ENCODE measurements at places on chromosomes 3 and 15.

- peak; percentile 44 for DNase-seq
Measured at GRCh38 chr3:108153451-108153981, 62.7 kb upstream of the CD47 start.

- DNase-seq, result no peak
Measured at GRCh38 chr3:56792193-56792592, 9.6 kb downstream of the ARHGEF3 start.

- peak; percentile 69 for DNase-seq
Measured at GRCh38 chr15:65286069-65286703, 497 bp downstream of the PARP16 start.

GRCh38 chr15:73028831-73029451, 23.3 kb upstream of the NEO1 start:
- DNase-seq, result no peak

GRCh38 chr15:64023220-64023619, 23.1 kb downstream of the DAPK2 start:
- no peak for DNase-seq

- DNase-seq, result no peak
Measured at GRCh38 chr3:18046131-18046915, 303.9 kb upstream of the TBC1D5 start.

- DNase-seq, result no peak
Measured at GRCh38 chr3:10047876-10048275, 21.6 kb downstream of the FANCD2 start.

DNA sequence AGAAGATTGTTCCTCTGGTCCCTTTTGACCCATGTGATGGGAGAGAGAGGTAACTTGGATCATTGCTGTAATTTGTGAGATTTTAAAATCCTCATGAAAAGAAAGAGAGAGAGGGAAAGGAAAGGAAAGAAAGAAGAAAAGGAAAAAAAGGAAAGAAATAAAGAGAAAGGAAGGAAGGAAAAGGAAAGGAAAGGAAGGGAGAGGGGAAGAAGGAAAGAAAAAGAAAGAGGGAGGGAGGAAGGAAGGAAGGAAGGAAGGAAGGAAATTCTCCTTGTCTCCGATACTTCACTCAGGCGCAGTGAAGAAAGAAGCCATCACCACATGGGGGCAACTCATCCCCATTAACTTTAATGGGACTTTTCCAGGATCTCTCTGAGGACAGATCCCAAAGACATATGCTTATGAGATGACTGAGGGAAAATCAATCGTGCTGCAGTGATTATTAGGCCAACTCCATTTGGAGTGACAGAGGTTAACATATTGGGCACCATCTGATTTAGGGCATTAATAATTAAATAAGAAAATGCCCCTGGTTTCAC, 123.0 kb downstream of the MEGF11 start:
- DNase-seq, result no peak

DNA sequence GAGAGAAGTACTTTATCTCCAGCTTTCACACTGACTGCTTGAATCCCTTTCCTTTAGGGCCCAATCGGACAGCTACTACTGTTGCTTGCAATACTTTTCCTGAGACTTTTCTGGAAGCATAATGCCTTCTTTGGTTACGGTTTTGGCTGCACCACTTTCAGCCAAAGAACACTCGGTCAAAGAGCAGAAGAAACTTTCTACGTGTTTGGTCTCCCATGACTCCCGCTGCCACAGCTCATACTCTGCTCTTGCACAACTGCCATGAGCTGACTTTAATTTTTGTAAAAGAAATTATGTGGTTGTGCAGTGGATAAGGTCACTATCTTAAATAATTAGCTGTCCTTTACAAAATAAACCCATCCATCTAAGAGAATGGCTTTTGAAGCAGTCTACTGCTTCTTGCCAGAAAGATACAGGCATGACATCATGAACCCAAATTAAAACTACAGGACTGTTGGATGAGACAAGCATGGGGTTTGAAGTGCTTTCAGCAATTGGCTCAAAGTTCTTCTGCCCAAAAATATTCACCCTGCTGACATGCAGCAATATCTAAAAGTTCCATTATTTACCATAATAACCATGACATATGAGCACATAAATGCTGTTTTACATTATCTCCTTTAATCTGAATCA, 42.0 kb downstream of the PROS1 start:
- no peak for DNase-seq

DNA sequence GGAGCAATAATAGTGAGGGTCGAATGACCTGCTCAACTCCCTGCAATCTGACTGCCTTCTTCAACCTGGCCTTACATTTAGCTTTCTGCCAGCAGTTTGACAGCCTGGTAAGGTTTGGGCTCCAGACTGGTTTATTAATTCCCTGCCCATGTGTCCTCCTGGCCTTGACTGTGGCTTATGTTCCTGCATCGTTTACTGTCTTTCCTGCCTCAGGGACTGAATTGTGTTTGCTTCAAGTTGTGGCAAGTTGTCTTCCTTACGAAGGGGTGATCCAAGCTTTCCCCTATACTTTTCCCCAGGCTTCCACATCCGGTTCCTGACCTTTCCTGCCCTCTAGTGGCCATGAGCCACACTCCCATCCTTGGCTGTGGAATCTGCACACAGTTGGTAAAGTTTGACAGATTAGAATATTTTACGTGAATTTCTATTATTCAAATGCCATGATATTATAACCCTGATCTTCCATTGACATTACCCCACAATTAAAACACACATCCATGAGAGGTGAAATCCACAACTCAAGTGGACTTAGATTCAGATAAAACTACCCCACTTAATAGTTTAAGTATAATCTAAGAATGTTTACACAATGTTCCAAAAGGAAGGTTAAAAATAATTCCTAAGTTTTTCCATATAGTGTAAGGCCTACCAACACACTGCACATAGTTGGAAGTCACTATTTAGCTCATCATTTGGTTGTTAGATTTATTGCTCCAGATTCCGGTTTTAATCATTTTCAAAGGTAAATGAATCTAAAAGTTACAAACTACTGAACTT, 95.7 kb downstream of the NEDD4 start:
- DNase-seq, result peak; percentile 82

DNA sequence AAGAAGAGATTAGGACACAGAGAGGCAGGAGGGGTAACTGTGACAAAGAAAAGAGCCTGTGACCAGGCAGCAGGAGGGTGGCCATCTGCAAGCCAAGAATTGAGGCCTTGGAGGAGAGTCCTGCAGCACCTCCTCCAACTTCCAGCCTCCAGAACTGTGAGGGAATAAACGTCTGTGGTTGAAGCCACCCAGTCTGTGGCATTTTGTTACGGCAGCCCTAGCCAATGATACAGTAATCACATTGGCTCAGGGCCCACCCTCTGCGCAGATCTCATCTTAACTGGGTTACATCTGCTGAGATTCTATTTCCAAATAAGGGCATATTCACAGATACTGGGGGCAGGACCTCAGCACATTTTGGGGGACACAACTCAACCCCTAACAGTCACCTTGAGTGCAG, 11.3 kb downstream of the SELENOS start:
- DNase-seq, result peak; percentile 56

DNA sequence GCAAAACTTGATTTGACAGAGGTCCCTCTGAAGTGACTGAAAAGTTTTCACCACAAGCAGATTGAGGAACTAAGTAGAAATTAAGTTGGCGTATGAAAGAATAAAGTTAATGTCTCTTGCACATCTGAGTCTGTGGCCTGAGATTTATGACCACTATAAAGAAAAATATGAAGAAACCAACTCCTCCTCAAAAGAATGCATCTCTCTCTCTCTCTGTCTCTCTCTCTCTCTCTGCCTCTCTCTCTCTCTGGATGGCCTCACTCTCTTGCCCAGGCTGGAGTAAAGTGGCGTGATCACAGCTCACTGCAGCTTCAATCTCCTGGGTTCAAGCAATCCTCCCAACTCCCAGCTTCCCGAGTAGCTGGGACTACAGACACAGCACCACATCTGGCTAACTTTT, 55.2 kb downstream of the RPL22L1 start:
- DNase-seq, result no peak

DNA sequence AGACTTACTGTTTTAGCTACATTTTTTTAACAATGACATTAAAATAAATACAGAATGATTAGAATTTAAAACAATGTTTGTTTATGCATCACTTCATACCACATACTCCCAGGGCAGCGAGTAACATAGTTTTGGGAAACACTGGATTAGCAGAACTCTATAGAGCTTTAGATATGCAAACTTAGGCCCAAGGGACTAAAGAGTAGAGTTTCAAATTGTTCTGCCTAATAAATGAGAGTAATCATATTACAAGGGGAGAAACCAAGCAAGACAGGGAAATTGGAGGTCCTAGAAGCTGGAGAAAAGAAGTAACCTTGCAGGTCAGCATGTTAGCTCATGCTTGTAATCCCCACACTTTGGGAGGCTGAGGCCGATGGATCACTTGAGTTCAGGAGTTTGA, 3.6 kb upstream of the DAZL start:
- no peak for DNase-seq

- DNase-seq, result no peak
Measured at GRCh38 chr3:69058180-69058946, 6.2 kb upstream of the TMF1 start.

GRCh38 chr15:21267671-21268395, 172.5 kb downstream of the POTEB3 start:
- DNase-seq, result peak; percentile 83

DNA sequence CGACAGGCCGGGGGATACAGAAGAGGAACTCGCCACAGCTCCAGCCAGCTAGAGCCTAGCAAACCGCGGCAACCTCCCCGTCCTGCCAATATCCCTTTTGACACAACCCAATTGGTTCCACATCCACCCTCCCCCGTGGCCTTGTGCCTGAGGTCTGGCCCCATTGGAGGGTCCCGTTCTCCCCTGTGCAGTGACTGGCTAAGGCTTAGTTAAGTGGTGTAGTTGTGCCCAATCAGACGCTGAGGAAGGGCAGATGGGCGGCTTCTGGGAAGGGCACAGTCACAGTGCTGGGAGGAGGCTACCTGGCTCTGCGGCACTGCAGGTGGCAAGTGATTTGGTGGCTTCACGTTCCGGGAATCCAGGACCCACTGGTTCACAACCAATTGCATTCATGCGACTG, 78.6 kb downstream of the SNRK start:
- no peak for DNase-seq

- DNase-seq, result peak; percentile 53
Measured at GRCh38 chr15:74541494-74542165, 610 bp downstream of the ARID3B start.

DNA sequence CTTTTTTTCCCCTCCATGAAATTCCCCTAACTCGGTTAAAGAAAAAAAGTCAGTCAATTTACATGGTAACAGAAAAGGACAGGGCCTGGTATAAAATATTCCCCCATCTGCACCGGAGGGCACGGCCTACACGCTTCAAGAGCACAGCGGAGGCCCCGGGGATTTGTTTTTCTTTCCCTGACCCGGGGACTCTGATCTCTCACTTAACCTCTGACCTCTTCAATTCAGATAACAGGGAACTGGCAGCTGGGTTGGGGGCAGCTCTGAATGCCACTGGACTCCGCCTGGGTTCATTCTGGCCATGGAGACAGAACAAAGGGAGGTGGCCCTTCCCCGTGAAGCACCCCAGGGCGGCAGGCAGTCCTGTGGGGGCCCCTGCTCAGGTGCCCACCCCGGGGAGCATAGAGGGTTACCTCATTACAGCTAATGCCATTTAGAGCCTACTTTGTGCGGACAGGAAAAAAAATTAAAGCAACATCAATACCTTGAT, 257.5 kb downstream of the SHQ1 start:
- no peak for DNase-seq

DNA sequence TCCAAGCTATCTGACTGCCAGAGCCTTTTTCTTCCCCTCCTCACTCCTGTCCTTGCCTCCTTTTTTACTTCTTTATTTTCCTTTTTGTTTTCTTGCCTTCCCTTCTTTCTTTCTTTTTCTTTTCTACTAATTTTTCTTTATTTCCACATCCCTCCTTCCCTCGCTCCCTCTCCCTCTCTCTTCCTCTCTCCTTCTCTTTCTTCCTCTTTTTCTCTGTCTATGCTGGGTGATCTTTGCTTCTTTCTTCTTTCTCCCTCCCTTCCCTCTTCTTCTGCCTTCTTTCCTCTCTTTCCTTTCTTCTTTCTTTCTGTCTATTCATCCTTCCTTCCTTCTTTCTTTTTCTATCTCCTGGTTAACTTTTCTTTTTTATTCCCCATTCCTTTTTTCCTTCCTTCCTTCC, 564.8 kb downstream of the NSUN3 start:
- no peak for DNase-seq

GRCh38 chr15:85707519-85708338, 87.0 kb downstream of the KLHL25 start:
- peak; percentile 8 for DNase-seq
